ENCODE measurements at places on chromosomes 16 and 17.

- DNase-seq = no peak
Measured at GRCh38 chr17:32551186-32551955, 64.6 kb downstream of the CDK5R1 start.

GRCh38 chr16:84973236-84973635 is 38.1 kb downstream of the ZDHHC7 start:
- no peak for DNase-seq

DNA sequence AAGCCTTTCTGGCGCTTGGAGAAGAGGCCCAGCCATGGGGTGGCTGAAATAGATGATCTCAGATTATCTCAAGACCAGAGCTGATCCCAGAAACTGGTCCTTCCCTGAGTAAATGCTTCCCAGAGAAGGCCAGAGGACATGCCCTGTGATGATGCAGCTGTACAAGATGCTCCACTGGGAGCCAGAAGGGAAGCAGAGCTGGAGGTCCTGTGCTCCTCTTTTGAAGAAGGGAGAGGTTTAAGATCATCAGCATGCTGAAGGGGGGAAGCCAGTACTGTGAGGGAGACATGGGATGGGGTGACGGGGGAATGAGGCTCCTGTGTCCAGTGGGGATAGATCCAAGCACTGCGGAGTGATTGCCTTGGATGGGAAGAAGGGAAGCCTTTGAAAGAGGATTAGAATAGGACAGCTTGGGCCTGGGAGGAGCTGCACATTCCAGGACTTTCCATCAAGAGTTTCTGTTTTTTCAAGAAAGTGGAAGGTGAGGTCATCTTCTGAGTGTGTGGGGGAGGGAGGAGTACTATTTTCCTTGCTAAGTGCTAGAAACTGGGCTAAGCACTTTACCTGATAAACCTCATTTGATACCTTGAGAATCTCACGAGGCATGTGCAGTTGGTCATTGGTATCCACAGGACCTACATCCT is 16.4 kb upstream of the ALOX15B start:
- no peak for DNase-seq

- no peak for DNase-seq
Measured at GRCh38 chr17:63490329-63490728, 13.5 kb downstream of the ACE start.

DNA sequence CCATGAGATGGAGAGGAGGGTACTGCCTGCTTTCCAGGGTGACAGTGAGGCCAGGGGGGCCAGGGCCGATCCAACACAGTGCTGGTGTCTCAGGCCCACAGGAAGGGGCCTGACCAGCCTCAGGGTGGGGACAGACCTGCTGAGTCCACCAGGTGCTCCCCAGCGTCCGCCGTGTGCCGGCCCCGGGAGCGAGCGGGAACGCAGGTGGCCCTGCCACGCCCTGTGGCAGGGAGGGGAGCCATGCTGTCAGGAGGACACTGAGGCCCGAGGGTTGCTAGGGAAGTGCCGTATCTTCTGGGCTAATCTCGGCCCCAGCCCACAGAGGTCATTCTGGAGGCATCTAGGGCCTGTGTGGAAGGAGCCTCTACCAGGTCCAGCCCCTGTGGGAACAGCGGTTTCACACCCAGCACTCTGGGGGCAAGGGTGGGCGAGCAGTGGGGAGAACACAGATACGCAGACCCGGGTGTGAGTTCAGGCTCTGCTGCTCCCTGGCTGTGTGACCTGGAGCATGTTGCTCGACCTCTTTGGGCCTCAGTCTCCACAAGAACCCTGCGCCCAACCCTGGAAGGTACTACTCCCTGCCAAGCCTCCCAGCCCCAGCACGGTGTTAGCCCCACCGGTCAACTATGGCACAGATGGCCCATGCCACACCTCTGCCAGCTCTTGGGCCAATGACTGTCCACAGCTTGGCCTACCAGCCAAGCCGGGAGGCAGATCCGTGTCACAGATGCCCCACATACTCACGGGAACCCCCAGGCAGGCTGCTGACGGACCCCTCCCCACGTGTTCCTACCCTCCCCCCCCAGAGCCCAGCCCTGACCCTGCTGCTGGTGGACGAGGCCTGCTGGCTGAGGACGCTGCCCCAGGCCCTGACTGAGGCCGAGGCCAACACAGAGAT is 43.9 kb upstream of the ZC3H18 start:
- no peak for DNase-seq

DNA sequence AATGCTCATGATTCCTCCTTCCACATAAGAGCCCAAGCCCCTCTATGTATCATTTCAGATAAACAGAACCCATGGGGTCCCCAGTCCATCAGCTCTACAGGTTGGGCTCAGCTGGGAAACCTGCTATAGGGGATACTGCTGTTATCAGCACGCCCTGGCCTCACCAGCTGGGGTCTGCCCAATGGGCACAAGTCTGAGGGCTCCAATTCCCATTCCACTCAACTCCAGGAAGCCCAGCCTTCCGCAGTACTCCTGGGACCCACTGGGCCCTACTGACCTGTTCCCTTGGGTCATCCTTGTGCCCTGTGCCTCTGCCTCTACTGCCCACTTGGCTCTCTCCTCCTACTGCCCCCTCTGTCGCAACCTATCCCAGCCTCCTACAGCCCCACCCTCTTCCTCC is 16.2 kb upstream of the XYLT2 start:
- DNase-seq = no peak

GRCh38 chr17:45149669-45150664 is 1.7 kb downstream of the HEXIM1 start:
- DNase-seq = no peak

DNA sequence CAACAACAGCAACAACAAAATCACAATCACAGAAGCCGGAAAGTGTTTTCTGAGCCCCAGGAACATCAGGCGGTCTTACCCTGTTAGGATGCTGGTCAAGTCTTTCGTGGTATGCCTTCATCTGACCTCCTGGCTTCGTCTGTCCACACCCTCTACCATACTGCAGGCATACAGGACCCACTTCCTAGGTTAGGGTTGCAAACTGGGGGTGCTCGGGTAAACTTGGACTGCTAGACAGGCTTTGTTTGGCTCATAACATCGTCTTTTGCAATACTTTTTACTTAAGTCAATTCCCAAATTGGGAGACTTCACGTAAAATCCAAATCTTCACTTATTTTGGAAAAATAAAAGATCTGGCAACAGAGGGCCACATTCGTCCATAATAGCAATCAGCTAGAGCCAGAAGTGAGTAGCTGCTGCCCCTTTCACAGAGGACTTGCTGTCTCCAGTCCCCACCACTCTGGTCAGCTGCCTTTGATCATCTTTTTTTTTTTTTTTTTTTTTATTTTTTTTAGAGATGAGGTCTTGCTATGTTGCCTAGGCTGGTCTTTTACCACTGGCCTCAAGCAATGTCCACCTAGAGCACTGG is 30.0 kb downstream of the CHD9 start:
- no peak for DNase-seq

GRCh38 chr16:9977333-9977897 is 204.8 kb downstream of the GRIN2A start:
- DNase-seq = no peak

DNA sequence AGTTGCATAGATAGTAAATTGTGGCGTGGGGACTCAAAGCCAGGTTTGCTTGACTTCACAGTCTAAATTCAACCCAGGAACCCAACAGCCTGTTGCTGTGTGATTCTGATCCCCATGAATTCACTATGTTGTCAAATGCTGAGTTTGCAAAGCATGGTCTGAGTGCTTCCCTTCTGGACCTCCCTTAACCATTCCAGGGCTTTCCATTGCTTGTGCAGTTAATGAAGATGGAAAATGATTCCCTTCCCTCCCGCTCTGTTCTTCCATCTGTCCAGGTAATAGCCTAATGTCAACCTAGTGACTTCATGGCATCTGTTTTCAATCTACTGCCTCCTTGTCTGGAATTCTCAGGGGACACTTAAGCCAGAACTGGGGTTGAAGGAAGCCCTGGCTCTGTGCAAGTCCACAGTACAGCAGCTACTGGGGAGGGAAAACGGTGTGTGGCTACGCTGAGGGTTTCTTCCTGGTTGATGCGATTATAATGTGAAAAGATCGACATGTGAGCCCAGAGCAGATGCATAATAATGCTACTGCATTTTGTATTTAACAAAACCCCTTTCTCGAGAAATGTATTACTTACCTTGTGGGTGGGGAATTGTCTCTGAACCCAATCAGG is 206.7 kb downstream of the CDH13 start:
- DNase-seq = no peak

- no peak for DNase-seq
Measured at GRCh38 chr17:65920996-65921395, 270.9 kb downstream of the CEP112 start.

- DNase-seq = no peak
Measured at GRCh38 chr17:1870592-1870991, 40.8 kb downstream of the RPA1 start.

DNA sequence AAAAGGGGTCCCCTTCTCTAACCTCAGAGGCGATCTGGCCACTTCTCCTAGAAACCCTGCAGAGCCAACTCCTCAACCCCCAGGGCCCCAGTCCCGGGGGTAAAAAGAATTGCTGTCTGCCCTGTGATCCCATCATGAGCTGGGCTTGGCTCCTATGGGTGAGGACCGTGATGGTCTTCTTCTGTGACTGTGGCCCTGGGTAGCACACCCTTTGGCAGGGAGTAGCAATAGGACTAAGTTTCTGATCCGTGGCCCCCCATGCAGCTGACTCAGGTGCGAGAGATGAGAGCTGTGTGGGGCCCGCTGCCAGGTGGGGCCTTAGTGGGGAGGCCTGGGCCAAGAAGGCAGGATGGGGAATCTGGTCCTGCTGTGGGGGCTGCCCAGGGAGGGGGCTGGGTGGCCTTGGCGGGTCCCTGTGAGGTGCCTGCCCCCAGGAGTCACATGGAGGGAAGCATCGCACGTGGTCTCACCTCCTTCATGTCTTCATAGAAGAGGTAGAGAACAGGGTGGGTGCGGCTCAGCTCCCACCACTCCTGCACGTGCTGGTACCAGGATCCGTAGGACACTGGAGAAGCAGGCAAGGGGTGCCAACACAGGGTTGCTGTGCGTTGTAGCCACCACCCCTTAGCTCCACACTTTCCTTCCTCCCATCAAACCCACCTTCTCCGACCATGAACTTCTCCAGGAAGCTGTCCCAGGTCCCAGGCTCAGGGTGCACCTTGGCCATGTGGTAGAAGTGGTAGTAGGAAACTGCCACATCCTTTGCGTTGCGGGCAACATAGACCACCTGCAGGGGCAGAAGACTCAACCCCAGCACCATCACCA is 3.3 kb downstream of the SULT1A1 start:
- no peak for DNase-seq

- no peak for DNase-seq
Measured at GRCh38 chr17:75517297-75517865, 1.1 kb downstream of the TSEN54 start.

DNA sequence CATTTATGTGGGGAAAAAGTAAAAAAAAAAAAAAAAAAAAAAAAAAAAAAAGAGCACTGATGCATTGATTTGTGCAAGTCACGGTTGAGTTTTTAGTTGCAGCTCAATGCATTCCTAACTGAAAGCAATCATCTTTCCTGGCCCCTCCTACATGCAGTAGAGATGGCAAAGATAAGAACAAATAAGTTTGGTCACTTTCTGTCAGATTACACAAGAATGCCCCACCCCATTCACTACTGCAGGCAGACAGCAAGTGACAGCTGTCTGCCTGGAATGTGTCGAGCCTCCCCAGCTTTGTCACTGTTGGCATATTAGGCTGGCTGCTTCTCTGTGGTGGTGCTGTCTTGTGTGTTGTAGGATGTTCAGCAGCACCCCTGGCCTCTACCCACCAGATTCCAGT is 243.5 kb downstream of the FOXL1 start:
- DNase-seq = no peak

- DNase-seq = no peak
Measured at GRCh38 chr17:4500191-4500571, 1.5 kb downstream of the SPNS2 start.

GRCh38 chr17:8563981-8564602 is 66.4 kb downstream of the MYH10 start:
- no peak for DNase-seq

DNA sequence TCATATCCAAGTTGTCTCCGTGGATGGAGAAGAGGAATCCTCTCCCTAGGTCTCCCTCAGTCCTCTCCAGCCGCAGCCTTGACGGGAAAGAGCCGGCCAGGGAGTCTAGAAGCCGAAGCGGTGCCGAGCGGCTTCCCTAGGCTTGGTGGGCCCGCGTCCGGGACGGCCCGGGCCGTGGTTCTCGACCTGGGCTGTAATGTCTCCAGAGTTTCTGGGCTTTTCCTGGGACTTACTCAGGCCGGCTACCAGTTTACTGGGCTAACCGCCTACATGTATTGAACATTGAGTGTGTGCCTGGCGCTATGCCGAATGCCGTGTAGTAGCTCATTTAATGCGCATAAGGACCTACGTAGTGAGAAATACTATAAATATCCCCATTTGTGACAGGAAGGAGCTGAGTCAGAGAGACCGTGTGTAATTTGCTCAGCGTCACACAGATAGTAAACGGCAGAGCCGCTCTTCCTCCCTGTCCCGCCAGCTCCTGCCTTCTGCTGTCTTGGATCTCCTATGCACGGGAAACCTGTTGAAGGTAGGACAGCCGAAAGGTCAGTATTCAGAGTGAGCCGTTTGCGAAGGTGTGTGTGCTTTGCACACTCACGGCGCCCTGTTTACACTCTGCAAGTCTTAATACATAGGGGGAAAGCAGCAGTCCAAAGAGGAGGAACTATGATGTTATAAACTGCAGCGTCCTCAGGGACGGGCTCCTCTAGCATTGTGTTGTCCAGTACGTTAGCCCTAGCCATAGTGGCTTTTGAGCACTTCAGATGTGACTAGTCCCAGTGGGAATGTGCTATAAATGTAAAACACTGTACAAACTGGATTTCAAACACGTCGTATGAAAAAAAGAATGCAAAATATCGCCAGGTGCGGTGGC is 723 bp upstream of the SPAG5 start:
- no peak for DNase-seq
